Adipocyte (in vitro differentiated cells): ENCODE measurements at places on chromosomes 6 and 20.

DNA sequence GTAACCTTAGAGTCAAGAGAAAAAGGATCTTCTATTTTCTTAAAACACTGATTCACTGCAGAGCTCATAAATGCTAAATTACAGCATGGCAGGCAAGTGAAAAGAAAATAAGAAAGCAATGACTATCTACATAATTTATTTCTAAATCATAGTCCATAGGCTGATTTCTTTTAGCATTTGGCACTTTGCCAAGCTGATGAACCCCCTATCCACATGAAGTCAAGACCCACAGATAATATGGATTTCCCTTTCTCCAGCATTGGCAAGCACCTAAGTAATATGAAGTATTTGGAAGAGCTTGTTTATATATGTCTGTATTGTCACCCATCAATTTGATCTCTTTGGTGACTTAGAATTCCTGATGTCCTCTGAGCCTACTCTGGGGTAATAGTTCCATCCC lies 47.9 kb upstream of the MRAP2 start:
- DNase-seq, result no peak

- no peak for DNase-seq
Observed at GRCh38 chr6:90770778-90771177, 183.9 kb upstream of the MAP3K7 start.

DNA sequence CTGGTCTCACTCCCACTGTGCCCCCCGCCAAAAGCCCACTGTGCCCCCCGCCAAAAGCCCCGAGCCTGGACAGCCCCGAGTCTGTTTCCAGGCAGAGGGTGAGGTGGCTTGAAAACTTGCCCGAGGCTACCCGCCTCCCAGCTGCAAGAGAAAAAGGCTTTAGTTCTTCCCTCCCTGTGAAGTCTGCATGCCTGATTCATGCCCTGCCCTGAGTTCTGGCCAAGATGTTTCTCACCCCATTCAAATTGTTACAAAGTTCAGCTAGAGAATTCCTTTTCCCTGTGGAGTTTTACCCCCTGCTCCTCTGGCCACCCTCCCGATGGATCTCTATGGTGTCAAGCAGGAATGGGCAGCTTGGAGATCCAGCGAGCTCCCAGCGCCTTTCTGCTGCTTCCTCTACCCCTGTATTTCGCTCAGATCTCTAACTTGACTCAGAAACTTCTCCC lies 298.8 kb upstream of the MAP3K7 start:
- peak; percentile 2 for DNase-seq

DNA sequence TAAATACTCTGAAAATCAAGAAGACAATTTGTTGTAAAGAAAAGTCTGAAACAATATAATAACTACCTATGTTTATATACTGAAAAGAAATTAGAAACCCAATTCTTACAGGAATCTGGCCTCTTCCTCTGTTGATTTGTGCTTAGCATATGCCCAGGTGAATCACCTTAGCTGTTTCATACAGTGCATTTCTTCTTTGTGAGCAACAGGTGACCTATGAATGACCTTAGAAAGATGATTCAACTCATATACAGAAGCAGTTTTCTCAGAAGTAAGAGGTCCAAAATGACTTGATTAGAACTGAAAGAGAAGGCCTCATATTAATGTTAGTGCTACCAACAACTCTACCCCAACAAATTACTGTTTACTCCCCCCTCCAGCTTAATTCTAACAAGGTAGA lies 419.5 kb upstream of the ID4 start:
- DNase-seq, result no peak

DNA sequence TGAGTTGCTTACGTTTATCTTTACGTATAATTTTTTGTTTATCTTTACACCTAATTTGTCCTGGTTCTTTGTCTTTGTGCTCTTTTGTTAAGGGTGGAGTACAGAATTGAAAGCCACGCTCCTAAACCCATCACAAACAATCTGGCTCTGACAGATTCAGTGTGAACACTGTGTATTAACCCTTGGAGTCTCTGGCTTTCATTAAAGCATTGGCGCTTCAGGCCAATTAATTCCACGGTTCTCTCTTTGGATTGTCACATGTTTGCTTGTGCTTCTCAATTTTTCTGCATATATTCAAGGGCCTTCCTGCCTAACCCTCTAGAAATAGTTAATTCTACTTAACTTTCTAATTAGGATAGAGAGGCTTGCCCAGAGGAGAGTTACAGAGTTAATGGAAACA lies 38.6 kb downstream of the NKX2-4 start:
- no peak for DNase-seq

GRCh38 chr20:25269833-25270170 lies 21.9 kb downstream of the PYGB start:
- no peak for DNase-seq

- DNase-seq, result no peak
Observed at GRCh38 chr20:59164686-59165391, 1.2 kb downstream of the ZNF831 start.

DNA sequence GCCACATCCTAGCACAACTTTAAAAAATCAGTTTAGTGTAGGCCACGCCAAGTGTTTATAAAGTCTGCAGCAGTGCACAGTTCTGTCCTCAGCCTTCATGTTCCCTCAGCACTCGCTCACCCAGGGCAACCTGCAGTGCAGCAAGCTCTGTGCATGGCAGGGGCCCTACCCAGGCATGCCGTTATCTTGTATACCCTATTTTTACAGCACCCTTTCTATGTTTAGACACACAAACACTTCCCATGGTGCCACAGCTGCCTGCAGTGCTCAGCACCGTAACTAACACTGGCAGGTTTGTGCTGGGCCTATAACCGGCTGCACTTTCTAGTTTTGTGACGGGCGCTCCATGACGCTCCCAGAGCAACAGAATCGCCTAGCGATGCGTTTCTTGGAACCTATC lies 43.8 kb downstream of the ZBTB46 start:
- no peak for DNase-seq

DNA sequence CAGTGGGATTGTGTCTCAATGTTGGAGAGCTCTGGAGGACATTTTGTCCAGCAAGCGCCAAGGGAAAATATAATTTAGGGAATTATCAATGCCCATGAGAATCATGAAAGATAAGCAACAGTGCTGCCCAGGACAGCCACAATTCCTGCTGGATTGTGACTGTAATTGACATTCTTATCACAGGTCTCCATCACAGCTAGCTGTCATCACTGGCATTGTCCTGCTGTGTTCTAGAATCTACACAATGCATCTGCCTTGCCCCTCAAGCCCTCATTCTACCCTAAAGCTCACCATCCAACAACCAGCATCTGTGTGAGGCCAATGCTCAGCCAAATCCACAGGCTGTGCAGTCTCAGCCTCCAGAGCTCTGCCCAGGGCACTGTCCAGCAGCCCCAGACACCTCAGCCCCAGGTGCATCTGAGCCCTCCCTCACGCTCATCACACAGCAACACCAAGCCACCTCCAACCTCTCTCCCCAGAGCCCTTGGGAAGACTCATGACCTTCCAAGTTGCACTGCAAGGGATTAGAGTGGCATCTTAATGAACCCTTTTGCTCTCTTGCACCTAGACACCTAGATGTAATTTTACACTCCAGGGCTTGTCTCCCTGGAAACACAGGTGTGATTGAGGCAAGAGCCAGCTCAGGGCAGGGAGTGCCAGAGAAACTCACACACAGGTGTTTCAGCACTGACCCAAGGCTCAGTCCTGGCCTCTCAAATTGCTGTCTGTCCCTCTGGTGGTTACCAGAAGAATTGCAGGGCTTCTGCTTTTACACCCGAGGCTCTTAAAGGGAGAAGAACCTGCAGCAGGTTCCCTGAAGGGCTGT lies 85.2 kb upstream of the PHACTR3 start:
- peak; percentile 77 for DNase-seq

GRCh38 chr6:139940741-139941729 lies 566.6 kb upstream of the CITED2 start:
- peak; percentile 33 for DNase-seq

GRCh38 chr20:63064745-63065711 lies 58.3 kb upstream of the BHLHE23 start:
- DNase-seq, result no peak
